ENCODE measurements at places on chromosomes 16 and 17.

DNA sequence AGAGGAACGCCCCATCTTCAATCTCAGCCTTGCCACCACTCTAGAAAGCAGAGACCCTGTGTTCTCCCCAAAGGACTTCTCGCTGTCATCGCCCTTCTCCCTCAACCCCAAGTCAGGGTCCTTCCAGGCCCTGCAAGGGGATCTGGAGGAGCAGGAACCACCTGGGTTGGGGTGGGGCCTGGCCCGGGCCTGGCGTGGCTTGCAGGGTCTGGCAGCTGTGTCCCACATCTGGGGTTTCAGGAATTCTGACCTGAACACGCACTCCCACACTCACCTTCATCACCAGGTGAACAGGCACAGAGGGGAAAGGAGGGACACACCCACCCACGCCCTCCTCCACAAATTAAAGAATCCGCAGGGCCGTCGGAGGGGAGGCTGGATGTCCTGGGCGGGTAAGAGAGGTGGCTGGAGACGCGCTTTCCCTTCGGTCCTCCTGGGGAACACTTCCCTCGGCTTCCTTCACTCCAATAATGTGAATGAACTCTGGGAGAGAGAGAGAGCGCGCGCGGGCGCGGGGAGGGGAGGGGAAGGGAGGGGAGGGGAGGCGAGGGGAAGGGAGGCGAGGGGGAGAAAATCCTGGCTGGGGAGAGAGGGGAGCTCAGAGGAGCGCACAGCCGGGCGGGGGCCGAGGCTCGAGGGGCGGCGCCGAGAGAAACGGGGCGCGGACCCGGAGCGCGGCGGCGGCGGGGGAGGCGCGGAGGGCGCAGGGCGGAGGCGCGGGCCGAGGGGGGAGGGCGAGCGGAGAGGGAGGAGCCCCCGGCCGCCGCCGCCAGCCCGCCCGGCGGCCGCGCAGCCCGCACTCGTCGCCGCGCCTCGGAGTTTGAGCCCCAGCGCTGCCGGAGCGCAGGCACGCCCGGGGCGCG lies at the start of gene CACNG4:
TSS of gene CACNG4 (plus strand) at position 799 of the 863 bp plus-strand sequence. CDS start 205 bp downstream, outside the sequence.
- no peak for DNase-seq

- no peak for DNase-seq
Measured at GRCh38 chr16:19875900-19876299, 8.7 kb downstream of the GPRC5B start.

DNA sequence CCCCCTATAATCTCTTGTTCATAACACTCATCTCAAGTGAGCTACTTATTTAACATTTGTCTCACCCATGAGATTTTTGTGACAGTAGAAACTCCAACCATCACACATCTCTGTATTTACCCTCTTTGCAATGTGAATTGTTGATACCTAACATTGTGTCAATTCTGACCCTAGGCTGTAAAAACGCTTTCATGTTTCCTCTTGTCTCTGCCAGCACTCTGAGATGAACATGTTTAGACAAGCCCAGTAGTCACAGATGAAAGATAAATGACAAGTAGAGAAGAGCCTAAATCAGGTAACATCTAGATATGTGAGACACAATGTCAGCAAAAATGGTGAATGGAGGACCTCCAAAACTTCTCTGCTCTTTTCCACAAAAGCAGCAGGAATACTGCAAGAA lies 1254.5 kb upstream of the GOT2 start:
- DNase-seq, result no peak

DNA sequence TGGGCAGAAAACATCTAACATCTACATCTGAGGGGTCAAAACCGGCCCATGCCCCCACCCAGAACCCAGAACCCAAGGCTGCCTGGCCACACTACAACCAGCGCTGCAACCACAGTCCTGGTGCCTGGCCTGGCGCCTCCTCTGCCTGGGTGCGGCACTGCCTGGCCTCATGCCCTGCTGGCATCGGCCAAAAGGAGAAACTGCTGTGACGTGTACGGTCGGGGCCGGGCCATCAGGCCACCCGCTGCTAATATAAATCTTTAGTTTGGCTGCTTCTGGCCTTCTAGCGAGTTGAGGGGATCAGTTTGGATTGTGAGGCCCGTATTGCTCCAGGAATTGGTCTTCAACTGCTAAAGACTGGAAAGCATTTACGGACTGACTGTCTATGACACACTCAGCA lies 22.8 kb downstream of the TMEM204 start:
- no peak for DNase-seq

DNA sequence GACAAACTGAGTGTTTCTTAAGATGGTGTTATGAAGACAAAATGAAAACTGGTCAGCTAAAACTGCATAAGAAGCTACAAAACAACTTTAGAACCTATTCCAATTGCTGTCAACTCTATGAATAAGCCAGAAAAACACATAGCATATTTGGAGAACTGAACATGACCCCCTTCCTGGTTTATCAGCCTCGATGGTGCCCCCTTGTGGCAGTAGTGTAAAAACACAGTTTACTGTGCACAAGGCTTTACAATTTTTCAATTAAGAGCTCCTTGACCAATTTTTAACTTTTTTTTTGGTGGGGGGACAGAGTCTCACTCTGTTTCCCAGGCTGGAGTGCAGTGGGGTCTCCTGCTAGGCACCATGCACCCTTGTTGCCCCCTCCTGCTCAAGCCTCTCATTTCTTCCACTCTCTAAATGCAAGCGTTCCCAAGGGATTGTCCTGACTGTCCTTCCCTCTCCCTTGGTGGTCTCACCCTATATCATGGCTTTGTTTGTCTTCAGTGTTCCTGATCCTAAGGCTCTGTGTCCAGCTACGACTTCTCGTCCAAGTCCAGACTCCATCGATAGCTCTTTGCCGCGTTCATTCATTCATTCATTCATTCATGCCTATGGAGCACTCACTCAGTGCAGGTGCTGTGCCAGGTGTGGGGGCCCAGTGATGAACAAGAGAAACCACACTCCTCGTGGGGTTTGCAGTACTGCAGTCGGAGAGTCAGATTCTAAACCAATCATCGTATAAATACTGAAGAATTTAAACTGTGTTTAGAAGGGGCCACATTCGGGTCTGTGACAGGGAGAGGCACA lies 7.5 kb downstream of the EIF1 start:
- peak; percentile 82 for DNase-seq

DNA sequence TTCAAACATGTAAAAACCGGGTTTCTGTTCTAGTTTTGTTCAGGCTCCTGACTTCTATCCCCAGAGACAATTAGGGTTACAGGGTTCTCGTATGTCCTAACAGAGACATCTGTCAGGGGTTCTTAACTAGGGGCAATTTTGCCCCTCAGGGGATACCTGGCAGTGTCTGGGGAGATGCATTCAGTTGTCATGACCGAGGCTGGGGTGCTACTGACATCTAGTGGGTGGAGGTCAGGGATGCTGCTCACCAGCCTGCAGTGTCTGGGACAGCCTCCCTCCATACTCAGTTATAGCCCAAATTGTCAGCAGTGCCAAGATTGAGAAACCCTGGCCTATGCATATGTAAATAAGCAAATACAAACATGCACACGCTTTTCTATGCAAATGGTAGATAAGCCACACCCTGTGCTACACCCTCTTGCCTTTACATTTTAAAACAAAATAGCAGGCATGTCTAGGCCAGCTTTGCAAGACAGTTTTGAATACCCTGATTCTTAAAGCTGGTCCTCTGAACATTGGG lies 37.4 kb downstream of the CLEC16A start:
- DNase-seq, result peak; percentile 89

GRCh38 chr16:84049403-84050060 lies 6.9 kb upstream of the SLC38A8 start:
- DNase-seq, result no peak

DNA sequence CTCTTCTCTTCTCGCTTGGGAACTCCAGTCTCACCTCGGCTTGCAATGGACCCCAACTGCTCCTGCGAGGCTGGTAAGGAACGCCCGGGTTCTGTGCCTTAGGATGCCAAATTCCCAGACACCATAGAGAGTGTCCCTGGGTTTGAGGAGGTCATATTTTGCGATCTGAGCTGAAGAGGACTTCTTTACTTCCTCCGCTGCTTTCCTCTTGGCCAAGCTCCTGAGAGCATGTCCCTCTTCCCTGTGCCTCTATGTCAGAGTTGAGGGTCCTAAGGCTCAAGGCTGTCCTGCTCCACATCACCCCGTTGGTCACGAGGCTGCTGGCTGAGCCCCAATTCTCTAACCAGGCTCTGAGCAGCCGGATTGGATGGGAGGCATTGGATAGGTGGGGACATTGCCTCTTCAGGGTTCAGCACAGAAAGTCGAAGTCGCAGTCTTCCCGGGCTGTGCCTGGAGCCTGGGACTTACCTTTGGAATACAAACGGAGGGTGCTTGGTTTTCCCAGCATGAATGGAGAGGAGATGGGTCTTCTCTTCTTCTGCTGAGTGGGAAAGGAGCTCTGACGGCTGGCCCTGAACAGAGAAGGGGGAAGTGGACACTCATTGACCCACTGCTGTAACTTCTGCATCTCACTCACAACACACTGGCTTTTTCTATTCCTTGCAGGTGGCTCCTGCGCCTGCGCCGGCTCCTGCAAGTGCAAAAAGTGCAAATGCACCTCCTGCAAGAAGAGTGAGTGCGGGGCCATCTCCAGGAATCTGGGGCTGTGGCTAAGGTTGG lies 416 bp downstream of the MT1H start:
- DNase-seq, result no peak

GRCh38 chr17:28744972-28745785 lies 1.4 kb downstream of the TRAF4 start:
- peak; percentile 46 for DNase-seq

- DNase-seq, result peak; percentile 56
Measured at GRCh38 chr17:45224671-45225050, 3.0 kb downstream of the FMNL1 start.

- no peak for DNase-seq
Measured at GRCh38 chr17:79814974-79815835, 18.3 kb upstream of the CBX8 start.

- DNase-seq, result no peak
Measured at GRCh38 chr16:66460703-66461102, 33.6 kb downstream of the BEAN1 start.

GRCh38 chr17:69480245-69480644 lies 65.7 kb downstream of the MAP2K6 start:
- DNase-seq, result no peak

DNA sequence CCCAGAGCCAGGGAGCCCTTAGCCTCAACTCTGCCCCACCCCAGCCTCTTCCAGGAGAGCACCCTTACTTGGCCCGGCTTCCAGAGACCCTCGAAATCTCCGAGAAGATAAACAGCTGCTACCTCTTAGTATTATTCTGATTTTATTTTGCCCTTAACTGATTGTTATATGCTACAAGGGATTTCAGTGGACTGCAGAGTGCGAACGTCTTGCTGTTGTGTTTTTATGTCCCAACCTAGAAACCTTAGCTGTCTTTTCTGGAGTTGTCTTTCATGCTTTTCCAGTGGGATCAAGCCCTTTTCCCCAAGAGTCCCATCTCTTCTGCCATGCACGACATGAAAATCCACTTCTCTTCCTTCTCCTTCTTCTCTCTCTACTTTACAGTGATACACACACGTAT lies 47.0 kb downstream of the SNX20 start:
- no peak for DNase-seq

- DNase-seq, result no peak
Measured at GRCh38 chr16:59392911-59393310, 658.8 kb upstream of the GOT2 start.

DNA sequence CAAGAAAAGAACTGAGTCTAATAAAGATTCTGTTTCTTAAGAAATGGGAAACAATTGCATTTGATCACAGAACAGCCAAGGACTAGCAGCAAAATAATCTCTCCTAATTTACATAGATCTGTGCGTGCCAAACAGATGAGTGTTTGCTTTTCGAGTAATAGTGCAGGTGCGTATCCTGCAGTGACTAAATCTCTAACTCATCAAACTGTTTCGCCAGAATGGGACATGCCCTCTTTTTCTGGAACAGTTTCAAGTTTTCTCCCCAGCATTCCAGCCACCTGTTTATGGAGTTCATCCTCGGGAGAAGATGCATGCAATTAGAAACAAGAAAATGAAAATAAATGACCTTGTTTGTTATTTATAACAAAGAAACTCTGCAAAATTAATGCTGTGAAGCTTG lies 5.7 kb upstream of the TOX3 start:
- no peak for DNase-seq

GRCh38 chr16:10959161-10959560 lies 14.8 kb downstream of the CLEC16A start:
- DNase-seq, result no peak

- DNase-seq, result no peak
Measured at GRCh38 chr16:71792176-71792575, 16.5 kb downstream of the AP1G1 start.

- DNase-seq, result no peak
Measured at GRCh38 chr16:31149332-31149731, 534 bp downstream of the PRSS36 start.

DNA sequence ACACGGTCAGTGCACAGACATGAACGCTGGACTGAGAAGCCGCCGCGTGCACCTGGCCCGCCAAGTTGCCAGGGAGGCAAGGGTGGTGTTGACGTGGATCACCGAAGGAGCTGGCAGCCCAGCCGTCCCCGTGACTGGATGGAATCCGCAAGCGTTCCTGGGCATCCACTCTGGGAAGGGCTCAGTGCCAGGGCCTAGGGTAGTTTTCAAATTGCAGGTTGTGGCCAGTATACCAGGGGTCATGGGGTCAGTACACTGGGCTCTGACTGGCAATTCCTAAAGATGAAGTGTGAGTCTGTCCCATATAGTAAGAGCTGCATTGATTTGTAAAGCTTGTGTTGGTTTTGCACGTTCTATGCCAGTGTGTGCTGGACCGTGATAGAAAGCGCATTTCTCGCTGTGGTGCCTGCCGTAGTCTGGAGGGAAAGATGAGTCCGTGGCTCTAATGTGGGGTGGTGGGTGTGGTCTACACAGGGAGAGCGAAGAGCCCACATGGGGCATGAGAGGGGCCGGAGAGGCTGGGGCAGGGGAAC lies 21.1 kb upstream of the METRNL start:
- no peak for DNase-seq

DNA sequence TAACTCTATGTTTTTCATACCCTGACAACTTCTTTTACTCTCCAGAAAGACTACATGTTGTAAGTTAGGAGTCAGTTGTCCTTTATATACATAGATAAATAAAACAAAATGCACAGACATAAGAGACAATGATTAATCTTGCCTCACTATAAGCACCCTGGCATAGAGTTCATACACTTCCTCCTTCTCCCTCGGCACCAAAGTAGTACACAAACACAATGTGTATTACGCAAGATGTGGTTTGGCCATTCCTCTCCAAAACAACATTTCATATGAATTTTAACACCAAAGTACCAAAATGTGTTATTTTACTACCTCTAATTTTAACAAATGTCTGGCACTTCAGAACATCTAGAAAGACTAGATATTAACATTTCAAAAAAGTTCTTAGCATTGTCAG lies 17.2 kb upstream of the SLFN11 start:
- no peak for DNase-seq

- no peak for DNase-seq
Measured at GRCh38 chr16:10497132-10498101, 83.0 kb downstream of the EMP2 start.

DNA sequence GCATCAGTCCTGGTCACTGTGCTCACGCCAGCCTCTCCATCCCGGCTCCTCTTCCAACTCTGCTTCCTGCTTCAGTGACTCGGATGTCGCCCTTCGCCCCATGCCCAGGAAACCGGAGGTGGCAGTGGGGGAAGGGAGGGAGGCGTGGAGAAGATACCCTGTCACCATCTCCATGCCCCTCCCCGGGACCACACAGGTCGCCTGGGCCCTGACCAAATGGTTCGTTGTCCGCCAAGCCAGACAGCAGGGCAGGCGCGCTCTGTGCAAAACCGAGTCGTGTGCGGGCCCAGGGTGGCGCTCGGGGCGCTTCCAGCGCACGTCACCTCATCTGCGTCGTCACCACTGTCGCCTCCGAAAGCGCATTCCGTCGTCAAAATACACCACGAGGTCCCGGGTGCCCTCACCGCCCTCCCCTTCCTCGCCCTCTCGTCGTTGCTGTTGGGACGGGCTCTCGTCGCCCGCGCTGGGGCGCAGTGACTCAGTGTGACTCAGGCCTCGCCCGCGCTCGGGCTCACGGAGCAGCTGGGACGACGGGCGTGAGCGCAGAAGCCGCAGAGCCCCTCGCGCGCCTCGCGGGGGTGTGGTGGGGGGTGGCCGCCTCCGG lies 39.2 kb downstream of the ZNF778 start:
- peak; percentile 75 for DNase-seq

Measured in activated CD4-positive, alpha-beta T cell treated with anti-CD3 and anti-CD28 coated beads, Interleukin-10, Interleukin-2, amounts not matched to agents 100 ng/mL and 50 ng/mL, durations not matched to agents 16 hours and 8 hours (primary cell).